NCI-H1930 (cell line): ENCODE measurements at places on chromosomes 2 and 18.
A peak's percentile ranks its signal among the peaks of the same experiment; 100 is the strongest.

- DNase-seq, result no peak
Observed at GRCh38 chr2:196534495-196534894, 105.0 kb upstream of the CCDC150 start.

GRCh38 chr2:85066874-85067351, 66.3 kb upstream of the TCF7L1 start:
- peak; percentile 74 for DNase-seq

DNA sequence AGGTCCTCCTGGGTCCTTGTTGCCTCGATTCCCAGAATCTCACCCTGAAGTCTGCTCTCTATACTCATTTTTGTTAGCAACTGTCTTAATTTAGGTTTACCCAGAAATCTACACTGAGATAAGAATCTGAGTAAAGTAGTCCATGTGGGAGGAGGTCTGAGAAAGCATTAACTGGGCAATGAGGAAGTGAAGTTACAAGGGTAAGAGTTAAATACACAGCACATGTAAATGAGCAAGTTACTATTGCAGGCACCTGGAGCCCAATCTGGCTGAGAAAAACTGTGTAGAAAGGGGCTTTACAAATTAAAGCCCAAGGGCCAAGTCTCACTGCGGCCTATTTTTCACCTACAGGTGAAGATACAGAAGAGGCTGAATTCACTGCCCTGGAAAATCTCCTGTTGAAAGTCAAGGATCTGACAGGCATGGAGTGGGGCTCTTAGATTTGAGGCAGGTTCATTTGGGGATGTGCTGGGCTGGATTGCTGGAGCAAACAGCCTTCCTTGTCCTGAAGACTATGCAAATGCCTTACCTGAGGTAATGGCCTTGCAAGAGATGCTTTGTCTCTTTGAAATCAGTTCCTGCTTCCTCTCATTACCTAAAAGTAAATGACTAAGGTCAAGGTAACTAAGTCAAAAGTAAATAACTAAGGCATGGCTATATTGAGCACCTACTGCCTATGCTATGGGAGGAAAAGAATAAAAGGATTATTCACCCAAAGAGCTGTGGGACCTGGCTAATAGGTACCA, 84.4 kb upstream of the DYNAP start:
- DNase-seq, result no peak

GRCh38 chr2:41896186-41896846, 151.5 kb upstream of the PKDCC start:
- no peak for DNase-seq

- DNase-seq, result no peak
Observed at GRCh38 chr18:40867459-40867858, 1087.6 kb upstream of the PIK3C3 start.

DNA sequence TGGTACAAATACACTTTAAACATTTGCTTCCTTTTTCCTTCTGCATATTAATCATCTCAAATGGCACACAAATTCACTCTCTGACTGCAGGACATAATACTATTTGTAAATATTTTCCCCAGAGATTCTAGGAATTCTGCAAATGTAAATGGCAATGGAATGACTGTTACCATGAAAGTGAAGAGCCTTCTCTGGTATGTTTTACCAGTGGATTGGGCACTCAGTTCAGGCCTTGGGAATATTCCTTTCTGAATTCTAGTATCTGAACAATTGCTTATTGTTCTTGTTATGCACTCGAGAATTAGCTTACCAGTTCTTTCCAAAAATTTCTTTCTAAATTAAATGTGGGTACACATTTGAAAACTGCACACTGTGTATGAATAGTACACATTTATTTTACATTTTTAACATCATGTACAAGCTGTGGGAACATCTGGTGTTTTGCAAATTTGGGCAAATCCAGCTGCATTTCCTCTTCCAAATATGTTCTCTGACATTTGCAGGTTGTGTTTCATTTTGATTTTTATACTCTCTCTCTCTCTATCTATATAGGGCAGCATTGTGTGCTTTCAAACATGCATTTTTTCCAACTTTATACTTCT, 289.1 kb downstream of the NBAS start:
- no peak for DNase-seq

- no peak for DNase-seq
Observed at GRCh38 chr2:18924886-18925285, 335.5 kb upstream of the NT5C1B start.

GRCh38 chr2:150997066-150997465, 264.6 kb downstream of the RBM43 start:
- no peak for DNase-seq

DNA sequence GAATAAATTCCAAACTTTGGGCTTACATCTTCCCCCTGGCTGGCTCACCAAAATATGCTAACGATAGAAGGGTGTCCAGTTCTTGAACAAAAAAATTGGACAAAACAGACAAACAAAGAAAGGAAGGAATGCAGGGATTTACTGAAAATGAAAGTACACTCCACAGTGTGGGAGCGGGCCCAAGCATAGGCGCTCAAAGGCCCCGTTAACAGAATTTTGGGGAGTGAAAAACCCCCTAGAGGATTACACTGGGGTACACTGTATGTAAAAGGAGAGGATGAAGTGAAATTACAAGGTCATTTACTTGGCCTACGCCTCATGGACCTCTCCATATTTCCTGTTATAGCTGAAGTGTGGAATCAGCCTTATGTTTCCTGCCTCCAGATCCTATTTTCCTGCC, 899.7 kb downstream of the DSC3 start:
- DNase-seq, result no peak

DNA sequence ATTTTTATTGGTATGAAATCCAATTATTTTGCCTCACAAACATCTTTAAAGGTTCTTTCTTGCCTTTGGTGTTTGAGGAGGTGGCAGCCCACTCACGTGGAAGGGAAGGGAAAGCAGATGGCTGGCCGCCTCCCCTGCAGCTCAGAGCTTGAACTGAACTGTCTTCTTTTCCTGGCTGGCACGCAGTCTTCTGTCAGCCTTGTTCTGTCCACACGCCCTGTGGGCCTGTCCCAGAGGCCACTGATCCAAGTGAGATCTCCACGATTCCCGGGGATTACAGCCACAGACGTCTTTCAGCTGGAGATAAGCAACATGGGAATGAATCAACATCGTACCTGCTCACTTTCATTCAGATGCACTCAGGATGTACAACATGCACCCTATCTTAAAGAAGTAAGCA, 73.3 kb downstream of the TMEM18 start:
- DNase-seq, result no peak

GRCh38 chr2:241877989-241878970, 8.8 kb downstream of the RTP5 start:
- peak; percentile 62 for DNase-seq

DNA sequence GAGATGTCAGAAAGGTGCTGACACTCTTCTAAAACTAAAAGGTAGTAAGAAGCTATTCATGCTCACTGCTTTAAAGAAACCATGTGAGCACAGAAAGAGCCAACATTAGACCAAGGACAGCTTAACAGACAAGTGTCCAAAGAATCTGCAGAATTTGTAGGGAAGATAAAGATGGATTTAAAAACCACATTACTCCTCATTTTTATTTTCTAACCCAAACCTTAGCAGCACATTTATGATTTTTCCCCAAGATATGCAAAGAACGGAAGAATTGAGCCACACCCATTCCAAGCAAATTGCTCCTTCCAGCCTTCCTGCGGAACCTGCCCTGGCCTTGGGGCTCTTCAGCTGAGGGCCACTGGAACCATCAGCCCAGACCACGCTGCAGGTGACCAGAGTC, 26.9 kb downstream of the MBP start:
- no peak for DNase-seq

GRCh38 chr2:15979051-15979758, 38.9 kb downstream of the MYCN start:
- DNase-seq, result no peak

DNA sequence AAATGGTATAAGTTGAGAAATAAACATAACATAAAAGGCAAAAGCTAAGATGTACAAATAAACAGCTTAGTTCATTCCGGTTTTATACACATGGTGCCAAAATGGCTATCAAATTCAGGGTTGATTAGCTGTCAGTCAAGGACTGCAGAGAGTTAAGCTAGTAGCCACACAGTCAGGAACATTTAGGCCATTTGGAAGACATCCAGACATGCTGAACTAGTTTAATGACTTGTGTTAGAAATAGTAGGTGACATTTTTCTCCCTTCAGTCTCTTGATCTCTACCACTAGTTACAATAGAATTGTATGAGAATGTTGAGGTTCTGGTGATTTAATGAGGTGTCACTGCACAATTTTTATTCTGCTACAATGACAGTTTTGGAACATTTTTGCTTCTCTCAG, 394.4 kb upstream of the SPHKAP start:
- no peak for DNase-seq

- DNase-seq, result no peak
Observed at GRCh38 chr2:128324897-128325410, 6.3 kb upstream of the HS6ST1 start.

- DNase-seq, result no peak
Observed at GRCh38 chr18:37716106-37716735, 150.6 kb upstream of the CELF4 start.

- DNase-seq, result no peak
Observed at GRCh38 chr2:111246620-111247061, 125.9 kb downstream of the BCL2L11 start.

GRCh38 chr2:112582314-112582746, 2.1 kb upstream of the CHCHD5 start:
- no peak for DNase-seq

GRCh38 chr2:152594022-152594766, 123.1 kb downstream of the PRPF40A start:
- no peak for DNase-seq

DNA sequence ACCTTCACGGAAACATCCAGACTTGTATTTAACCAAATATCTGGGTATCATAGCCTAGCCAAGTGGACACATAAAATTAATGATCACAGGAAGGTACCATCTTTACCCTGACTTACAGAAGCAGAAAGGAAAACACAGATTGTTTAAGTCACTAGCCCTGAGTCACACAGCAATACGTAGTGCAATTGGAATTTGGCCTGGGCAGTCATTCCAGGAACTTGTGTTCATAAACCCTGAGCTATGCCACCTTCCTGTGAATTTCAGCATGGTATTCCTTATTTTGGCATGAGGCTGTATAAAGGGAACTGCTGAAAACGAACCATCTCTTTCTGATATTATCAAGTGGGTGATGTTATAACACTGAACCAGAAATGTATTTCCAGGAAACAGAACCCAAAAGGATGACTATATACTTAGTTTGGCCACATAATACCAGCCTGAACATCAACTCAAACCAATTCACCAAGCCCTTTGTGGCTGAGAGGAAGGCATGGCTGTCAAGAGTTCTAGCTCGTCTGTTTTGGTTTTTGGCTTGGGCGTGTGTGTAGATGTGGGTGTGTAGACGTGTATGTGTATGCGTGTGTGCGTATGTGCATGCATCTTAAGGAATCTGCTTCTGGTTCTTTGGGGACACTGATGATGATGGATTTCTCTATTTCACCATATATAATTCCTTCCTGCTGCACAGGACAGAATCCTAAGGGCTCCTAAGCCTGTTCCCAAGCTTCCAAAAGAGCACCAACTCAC, 533.4 kb upstream of the ID2 start:
- DNase-seq, result no peak

DNA sequence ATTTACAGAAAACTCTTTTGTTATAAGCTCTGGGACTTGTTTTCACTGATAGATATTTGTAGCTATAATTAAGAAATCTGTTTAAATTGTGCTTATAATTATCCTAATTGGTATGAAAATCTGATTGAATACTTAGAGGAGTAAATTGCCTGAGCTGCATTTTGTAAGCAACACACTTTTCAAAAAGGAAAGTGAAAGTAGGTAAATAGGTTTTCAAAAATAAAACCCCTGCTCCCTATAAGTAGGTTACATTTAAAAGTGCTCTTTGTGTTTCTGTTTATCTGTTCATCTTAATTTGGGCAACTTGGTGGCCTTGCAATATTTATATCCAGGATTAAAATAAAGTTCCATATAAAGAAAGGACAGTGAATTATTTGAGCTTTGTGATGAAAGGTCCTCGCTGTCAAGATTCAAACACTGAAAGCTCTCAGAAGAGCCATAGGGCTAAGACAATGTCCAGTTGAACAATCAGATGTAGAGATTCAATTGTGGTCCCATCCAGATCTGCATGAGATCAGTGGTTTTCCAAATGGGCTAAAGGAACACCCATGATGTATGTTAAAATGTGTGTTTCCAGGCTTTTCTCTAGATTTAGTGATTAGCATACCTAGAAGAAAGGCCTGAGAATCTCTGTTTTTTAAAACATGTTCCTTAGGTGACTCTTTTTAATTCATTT, 371.6 kb downstream of the RPRM start:
- DNase-seq, result no peak

DNA sequence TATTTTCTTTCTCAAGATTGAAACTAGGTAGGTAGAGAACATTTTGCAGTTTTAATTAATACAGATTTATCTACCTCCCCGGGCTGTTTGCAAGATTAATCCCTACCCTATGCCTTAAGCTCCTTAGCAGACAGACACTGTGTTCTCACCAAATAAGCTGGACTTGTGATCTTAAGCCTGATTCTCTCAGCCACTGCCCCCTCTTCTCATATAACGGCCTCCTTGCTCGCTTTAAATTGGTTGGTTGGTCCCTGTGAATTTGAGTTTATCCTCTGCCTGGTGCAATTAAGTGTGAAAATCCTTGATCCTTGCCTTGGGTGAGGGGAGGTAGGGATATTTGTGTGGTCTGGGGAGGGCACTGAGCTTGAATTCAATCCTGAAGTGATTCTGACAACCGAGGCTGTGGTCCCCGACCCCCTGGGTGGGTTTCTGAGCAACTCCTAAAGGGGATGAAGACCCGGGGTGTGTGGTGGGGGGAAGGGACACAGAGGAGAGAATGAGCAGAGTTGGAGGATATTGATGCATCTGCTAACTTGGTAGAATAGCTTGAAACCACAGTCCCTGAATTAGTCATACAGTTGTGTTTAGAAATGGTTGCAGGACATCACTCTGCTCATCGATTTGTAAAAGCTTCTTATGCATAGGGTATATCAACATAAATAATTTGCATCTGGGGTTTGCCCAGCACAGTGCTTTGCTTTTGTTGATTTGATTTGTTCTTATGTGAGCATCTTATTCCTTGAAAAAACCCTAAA, 36.9 kb upstream of the NCKAP5 start:
- DNase-seq, result no peak

GRCh38 chr2:200275295-200276013, 31.0 kb upstream of the SPATS2L start:
- no peak for DNase-seq

DNA sequence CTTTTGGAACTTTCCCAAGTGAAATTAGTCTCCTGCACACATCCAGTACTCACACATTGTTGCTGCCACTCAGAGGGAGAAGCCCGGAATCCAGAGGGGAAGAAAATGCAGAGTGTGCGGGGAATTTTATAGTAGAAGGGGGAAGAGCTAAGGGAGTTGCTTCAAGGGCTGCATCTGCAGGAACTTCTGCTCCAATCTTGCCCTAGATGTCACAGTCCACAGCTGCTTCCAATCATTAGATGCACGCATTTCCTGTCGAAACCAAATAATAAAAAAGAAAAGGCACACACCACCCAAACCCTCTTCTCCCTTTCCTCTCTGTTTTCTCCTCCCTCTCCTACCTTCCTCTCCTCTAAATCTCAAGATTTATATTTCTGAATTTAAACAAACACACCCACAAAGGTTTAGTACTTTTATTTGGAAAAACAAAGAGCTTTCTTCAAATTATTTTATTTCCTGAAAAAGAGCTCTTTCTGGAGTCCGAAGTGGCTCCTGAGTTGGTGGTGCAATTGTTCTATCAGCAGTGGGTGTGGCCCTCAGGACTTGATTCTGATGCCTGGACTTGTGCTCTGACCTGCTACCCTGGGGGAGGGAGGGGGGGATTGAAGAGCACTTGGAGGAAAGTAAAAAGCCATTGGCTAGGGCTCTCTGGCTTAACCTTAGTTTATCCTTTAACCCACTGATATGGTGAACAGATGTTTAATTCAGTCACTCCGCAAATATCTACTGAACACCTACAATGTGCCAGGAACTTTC, 72.0 kb downstream of the KCNE4 start:
- no peak for DNase-seq
